ENCODE measurements at places on chromosomes 6 and 20.

DNA sequence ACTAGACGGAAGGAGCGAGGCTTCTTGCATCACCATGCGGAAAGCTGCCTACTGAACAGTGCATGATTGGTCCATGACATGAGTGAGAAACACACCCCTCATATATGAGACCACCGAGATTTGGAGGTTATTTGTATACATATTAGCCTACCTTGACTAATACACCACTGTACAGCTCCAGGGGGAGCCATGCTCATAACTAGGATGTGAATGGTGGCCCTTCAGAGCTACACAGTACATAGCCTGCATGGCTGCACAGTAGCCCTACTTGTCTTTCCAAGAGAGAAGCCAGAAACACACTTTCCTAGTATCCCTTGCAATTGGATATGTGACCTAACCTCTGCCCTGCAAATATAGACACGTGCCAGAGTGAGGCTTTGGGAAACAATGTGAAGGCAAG lies 21.8 kb upstream of the MCUR1 start:
- no peak for DNase-seq

DNA sequence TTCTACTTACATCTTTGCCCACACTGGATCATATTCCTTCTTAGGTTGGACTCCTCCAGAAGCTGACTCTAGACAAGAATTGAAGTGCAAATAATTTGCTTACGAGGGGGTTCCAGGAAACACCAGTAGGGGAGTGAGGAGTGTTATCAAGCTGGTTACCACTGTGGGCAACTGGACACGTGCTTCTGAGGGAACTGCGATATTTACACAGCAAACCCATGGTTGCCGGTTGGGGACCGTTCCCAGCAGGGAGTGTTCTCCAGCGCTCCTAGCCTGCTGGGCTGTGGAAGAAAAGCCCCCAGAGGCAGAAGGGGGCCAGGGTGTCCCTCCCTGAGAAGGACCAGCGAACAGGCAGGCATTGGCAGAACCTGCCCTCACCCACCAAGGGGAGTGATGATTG lies 21.7 kb downstream of the MDFI start:
- no peak for DNase-seq

- DNase-seq = peak; percentile 24
Measured at GRCh38 chr6:119348748-119349360, 707 bp downstream of the MAN1A1 start.

DNA sequence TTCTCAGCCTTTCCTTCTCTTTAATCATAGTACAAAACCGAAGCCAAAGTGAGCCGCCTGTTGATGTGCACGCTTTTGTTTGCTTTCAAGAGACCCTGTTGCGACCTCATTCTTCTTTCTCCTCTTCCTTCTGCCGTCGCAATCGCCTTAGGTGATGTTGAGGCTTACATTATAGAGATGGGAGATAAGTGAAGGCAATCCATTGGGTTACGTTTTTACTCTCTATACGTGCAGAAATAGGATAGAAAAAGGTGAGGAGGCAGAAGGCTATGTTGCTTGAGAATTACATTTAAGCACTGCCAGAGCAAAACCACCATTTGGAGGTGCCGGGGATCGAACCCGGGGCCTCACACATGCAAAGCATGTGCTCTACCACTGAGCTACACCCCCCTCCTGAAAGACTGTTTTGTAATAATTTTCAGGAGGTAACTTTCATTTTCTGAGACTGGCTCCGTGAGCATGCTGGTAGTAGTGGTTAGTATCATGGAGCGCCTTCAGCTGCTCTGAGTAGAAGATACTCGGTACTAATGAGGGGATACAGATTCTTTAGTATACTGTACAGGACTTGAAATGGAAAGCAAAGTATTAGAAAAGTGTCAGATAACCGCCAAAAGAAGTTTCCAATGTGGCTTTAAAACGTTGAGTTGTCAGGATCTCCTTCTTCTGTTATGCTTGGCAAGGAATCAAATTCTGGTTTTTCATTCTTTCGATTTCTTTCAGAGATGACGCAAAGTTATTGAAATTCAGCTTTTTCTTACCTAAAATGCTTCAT lies 165.6 kb downstream of the TRIM27 start:
- DNase-seq = no peak

DNA sequence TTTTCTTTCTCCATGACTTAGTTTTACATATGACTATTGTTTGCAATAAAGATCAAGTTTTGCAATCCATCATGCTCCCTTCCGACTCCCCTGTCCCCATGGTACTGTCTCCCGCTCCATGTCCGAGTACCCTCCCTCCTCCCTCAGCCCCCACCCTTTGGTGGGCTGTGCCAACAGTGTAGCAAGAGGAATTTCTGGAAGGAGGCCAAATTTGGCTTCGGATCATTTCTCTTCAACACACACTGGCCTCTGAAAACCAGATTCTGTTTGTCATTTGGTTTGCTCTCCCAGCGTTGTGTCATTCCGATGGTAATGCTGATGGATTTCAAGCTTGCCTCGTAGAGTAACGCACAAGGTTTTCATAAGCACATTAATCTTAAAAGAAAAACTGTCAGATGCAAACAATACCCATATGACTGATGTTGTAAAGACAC lies 22.9 kb upstream of the PAX1 start:
- no peak for DNase-seq

GRCh38 chr6:82084324-82084920 lies 163.1 kb downstream of the IBTK start:
- DNase-seq = no peak

DNA sequence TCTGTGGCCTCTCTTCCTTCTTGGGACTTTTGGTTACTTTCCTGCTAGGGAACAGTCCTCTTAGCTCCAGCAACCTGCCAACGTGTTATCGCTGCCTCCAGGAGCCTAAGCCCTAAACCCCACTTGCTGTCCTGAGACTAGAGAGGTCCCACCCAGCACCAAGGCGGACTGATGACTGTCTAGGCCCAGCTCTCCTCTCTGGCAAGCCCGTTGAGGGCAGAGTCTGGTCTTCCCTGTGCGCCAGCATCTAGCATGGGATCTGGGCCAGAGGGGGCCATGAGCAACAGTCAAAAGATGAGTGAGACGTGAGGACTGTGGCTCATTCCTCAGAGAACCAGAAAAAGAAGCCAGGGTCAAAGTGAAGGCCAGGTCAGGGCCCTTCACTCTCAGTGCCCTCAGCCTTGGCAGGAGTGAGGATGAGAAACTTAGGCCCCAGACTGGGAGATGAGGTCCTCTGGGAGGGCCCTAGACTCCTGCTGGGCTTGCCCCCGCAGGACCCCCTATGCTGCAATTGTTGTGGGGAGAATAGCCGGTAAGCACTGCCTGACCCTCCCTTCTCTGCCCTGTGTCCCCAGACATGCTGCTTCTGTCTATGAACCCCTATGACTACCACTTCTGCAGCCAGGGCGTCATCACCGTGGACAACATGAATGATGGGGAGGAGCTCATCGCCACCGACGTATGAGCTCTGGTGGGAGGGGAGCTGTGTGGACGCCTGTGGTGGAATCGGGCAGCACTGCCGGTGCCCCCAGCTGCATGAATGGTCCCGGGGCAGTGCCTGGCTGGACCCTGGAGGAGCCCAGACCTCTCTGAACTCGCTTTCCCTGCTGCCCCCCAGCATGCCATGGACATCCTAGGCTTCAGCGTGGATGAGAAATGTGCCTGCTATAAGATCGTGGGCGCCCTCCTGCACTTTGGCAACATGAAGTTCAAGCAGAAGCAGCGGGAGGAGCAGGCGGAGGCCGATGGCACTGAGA lies 30.9 kb downstream of the MYH7B start:
- no peak for DNase-seq

DNA sequence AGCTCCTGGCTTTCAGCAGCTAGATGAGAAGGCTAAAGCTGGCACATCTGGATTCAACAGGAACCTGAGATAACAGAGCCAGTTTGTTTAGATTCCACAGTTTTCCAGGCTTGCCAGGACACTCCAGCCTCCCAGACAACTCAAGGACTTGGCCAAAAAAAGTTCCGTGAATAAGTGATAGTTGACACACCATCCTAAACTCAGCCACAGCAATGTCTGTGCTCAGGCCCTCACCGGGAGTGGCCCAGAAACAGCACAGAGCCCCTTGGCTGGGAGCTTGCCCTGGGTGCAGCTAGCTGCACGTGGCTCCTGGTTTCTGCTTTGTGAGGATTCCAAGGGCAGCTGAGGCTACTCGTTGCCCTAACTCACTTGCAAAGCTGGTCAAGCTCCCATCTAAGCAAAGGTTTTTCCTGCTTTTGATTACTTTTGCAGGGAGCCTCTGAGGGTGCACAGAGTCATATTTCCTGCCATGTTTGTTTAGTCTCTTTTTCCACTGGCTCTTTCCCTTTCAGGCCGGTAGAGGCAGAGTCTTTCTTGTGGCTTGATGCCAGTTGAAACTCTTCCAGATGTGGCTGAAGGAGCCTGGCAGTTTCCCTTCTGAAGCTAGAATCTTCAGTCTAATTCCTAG lies 118.3 kb upstream of the ECI2 start:
- DNase-seq = no peak

DNA sequence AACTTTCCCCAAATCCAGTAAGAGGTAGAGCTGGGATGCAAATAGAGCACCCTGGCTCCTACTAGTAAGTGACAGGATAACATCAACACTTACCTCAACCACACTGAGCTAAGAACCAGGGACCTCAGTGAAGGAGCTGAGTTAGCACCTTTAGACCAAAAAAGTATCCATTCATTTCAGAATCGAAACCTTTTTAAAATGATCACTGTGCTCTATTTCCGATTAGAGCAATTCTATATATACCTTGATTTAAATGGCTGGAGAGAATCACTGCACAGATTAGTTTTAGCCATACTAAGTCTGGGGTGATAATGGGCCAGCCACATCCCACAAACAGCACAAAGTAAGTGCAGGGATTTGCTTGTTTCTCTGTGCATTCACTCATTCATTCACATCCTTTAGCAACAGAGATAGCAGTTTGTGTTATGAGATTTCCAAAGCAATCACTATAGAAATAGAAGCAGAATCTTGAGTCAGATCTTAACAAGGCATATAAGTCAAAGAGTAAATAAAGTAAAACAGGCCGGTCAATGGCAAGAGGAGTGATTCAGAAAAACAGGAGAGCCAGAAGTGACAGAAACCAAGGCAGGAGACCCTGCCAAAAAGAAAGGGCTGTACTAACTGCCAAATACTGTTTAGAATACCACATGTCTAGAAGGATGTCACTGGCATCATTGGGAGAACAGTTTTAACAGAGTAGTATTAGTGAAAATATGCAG lies 136.3 kb downstream of the KIF13A start:
- DNase-seq = no peak

DNA sequence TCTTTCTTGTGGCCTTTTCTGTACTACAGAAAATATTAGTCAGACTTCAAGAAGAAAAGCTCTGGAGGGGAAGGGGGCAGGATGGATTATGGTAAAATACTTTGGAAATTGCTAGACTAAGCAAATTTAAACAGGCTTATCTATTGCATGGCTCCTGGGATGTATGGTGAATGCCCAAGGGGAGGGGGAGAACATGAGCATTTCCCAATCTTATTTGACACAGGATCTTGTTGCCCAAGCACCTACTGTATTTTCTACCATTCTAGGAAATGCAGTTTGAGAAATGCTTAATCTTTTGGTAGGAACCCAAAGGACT lies 86.1 kb upstream of the LAMP5 start:
- no peak for DNase-seq

- no peak for DNase-seq
Measured at GRCh38 chr6:12075067-12075563, 63.0 kb downstream of the HIVEP1 start.

DNA sequence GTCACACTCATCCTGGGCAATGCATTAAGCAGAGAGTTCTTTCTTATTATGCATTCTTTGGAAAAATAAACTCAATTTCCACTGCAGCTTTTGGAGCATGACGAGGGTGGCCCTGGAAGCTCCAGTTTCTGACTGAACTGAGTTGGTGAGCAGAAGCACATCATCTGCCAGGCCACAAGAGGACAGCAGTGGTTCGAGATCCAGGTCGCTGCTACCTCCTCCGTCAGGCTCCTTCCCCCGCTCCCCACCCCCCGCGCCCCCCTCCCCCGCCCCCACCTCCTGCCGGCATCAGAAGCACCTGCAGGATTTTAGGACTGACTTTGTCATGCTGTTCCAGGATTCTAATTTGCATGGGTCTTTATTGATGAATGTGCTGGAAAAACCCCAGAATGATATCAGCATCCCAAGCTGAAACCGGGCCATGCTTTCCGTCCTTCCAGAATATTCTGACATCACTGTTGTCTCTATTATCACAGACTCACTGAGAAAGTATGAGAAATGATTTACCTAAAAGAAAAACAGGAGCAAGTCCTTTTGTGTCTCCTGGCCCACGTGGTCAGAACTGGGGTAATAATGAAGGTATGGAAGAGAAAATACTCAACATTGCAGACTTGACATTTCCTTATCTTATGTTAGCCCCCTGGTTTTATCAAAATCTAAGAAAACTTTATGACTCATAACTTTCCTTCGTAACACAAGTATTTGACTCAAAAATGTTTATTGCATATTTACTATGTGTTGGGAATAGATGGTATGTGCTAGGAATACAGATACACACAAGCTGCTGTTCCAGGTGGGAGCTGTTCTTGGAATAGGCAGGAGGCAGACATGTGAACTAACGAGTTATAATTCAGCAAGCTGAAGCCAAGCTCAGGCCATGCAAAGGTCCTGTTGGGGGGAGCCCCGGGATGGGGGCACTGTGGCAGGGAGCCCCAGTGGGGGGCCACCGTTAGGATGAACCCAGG lies 220.2 kb upstream of the EXOC2 start:
- DNase-seq = no peak

GRCh38 chr20:54231036-54231435 lies 23.1 kb downstream of the PFDN4 start:
- no peak for DNase-seq

- no peak for DNase-seq
Measured at GRCh38 chr20:57960803-57961575, 251.2 kb upstream of the PMEPA1 start.

DNA sequence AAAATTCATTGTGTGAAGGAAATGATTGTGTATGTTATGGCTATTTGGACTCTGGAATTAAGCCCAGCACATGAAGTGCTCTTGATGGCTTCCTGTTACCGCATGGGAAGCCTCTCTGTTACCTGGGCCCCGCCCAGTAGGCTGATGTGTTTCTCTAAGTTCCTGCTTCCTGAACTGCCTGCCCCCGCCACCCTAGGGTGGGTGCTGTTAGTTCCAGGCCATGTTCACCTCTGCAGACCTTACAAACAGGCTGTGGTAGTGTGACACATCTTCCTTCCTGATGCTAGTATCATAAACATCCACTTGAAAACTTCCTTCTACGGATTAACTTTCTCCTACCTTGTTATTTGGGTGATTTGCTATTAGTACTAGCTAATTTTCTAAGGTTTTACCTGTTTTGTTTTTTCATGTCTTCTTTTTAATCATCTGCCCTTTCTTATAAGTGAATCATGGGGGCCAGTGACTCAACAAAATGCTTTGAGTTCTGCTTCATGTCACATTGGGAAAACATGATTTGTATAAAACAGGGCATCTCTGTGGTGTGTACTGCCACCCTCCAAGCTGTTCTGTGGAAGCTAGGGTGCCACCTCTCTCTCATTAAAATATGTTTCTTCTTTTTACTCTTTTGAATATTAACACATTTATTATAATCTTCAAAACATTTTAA lies 40.6 kb downstream of the SH3BGRL2 start:
- DNase-seq = peak; percentile 9

GRCh38 chr6:160042788-160043301 lies 74.0 kb downstream of the IGF2R start:
- DNase-seq = no peak

DNA sequence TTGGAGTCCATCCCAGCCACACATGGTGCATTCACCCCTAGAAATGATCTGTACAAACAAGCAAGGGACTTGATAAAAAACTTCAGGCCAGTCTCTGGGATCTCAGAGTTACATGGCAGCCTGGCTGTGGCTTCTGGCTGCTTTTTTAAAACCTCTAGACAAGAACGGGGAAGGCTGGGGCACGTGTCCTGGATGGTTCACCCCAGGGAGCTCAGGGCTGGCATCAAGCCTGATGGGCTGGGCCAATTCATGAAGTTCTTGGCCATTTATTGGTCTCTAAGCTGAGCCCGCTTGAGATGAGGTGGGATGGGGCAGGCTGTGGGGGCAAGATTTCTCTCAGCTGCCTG lies 10.4 kb upstream of the ZFAND3 start:
- DNase-seq = no peak
